ENCODE measurements at places on chromosomes 1 and 21. TPM values are rescaled to one million over a fixed set of nuclear protein-coding genes. Genes with fewer than 3 reads are reported as not detected.
A peak's percentile ranks its signal among the peaks of the same experiment; 100 is the strongest.

AVPR1B gene
- 0.29 TPM for total RNA-seq

HMCN1 gene
- total RNA-seq: 0.58 TPM

TTF2 gene
- 44.9 TPM for total RNA-seq

KLHDC9 gene
- 41.4 TPM for total RNA-seq

NHLH1 gene
- not detected for total RNA-seq

CD5L gene
- not detected for total RNA-seq

GPR61 gene
- not detected for total RNA-seq

- no peak within 1 kb of the TSS for H3K27ac ChIP-seq
- DNase-seq: peak; percentile 88
- no peaks in the 10 kb centered on the region for H3K36me3 ChIP-seq
- H3K4me3 ChIP-seq: peak within 1 kb of the TSS; percentile 48
- H3K27me3 ChIP-seq: no peaks in the 10 kb centered on the region
- peaks cover 15% of the 10 kb centered on the region for H3K4me1 ChIP-seq
Measured at GRCh38 chr1:207454046-207454964, at the start of gene CR2. Gene CR2 (plus strand): TSS chr1:207454328. CDS start chr1:207454419, 91 bp downstream.

DNA sequence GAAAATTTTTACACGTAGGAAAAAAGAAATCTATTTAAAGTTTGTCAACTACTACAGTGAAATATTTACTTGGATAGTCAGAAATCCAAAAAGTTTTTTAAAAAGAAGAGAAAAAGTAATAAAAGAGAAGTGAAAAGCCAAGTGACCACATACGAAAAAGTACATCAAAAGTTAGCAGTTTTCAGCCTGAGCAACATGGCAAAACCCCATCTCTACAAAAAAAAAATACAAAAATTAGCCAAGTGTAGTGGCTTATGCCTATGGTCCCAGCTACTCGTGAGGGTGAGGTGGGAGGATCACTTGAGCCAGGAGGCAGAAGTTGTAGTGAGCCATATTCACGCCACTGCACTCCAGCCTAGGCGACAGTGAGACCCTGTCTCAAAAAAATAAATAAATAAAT is 5.2 kb upstream of the MR1 start:
- H3K4me1 ChIP-seq: peaks cover 13% of the 10 kb centered on the region
- no peak overlapping the region for H3K4me3 ChIP-seq
- DNase-seq: no peak
- H3K27me3 ChIP-seq: no peaks in the 10 kb centered on the region
- no peak overlapping the region for H3K27ac ChIP-seq
- H3K36me3 ChIP-seq: no peaks in the 10 kb centered on the region

GRCh38 chr1:66945316-66945715 is 20.5 kb downstream of the MIER1 start:
- no peak for DNase-seq
- H3K4me3 ChIP-seq: no peak overlapping the region
- H3K27ac ChIP-seq: peak overlapping the region; percentile 54
- H3K4me1 ChIP-seq: peaks cover 82% of the 10 kb centered on the region
- no peaks in the 10 kb centered on the region for H3K27me3 ChIP-seq
- H3K36me3 ChIP-seq: peaks cover 70% of the 10 kb centered on the region

GRCh38 chr1:204149107-204149506 is 2.7 kb downstream of the ETNK2 start:
- no peak for DNase-seq
- H3K27ac ChIP-seq: no peak overlapping the region
- H3K27me3 ChIP-seq: peaks cover 6% of the 10 kb centered on the region
- H3K36me3 ChIP-seq: no peaks in the 10 kb centered on the region
- no peak overlapping the region for H3K4me3 ChIP-seq
- H3K4me1 ChIP-seq: peaks cover 13% of the 10 kb centered on the region

- H3K4me3 ChIP-seq: no peak overlapping the region
- no peak for DNase-seq
- peak overlapping the region; percentile 3 for H3K27ac ChIP-seq
- peaks cover 14% of the 10 kb centered on the region for H3K36me3 ChIP-seq
- H3K27me3 ChIP-seq: no peaks in the 10 kb centered on the region
Measured at GRCh38 chr1:181061891-181062835, 26.3 kb upstream of the IER5 start.

GRCh38 chr1:15056515-15057285 is 96.8 kb upstream of the TMEM51 start:
- H3K27me3 ChIP-seq: no peaks in the 10 kb centered on the region
- DNase-seq: no peak
- no peak overlapping the region for H3K4me3 ChIP-seq
- H3K4me1 ChIP-seq: no peaks in the 10 kb centered on the region

DNA sequence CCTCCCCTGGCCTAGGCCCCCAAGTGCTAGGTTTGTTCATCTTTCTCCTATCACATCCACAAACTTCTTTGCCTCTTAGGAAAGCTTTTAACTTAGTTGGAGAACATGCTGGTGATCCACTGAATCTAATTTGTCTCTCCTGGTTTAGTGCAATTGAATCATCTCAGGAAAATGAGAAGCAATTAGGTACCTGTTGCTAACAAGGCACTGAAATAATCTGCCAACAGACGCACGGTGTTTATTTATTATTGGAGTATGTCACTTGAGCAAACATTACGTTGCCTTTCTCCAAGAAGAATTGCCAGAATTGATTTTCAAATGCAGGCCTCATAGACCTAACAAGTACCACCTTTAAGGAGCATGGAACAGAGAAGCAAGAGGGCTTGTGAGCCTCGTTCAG is 309.4 kb downstream of the NFIA start:
- DNase-seq: no peak
- no peak overlapping the region for H3K4me3 ChIP-seq
- H3K27ac ChIP-seq: no peak overlapping the region
- no peaks in the 10 kb centered on the region for H3K27me3 ChIP-seq
- peaks cover 35% of the 10 kb centered on the region for H3K36me3 ChIP-seq

- peaks cover 55% of the 10 kb centered on the region for H3K4me1 ChIP-seq
- no peak for DNase-seq
- H3K27me3 ChIP-seq: no peaks in the 10 kb centered on the region
- peak overlapping the region; percentile 66 for H3K27ac ChIP-seq
- peaks cover 14% of the 10 kb centered on the region for H3K36me3 ChIP-seq
- no peak overlapping the region for H3K4me3 ChIP-seq
Measured at GRCh38 chr1:109933856-109934711, 23.4 kb downstream of the CSF1 start.

DNA sequence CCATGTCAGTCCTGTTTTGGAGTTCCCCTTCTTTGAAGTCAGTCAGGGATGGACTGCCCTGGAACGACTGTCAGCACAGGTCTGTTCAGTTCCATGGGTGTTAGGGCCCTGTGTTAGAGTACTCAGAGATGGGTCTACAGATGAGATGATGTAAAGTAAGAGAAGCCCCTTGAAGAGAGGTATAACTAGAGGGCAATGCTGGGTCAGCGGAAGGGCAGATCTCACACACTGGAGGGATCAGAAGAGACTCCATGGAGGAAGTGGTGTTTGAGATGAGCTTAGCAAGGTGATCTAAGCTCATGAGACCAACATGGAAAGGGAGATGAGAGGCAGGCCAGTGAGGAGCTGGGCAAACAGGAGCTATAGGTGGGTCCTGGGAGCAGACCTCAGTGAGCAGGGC is 7.6 kb downstream of the PPFIA4 start:
- DNase-seq: no peak
- peaks cover 27% of the 10 kb centered on the region for H3K4me1 ChIP-seq
- H3K36me3 ChIP-seq: no peaks in the 10 kb centered on the region
- H3K4me3 ChIP-seq: no peak overlapping the region
- peaks cover 12% of the 10 kb centered on the region for H3K27me3 ChIP-seq

DNA sequence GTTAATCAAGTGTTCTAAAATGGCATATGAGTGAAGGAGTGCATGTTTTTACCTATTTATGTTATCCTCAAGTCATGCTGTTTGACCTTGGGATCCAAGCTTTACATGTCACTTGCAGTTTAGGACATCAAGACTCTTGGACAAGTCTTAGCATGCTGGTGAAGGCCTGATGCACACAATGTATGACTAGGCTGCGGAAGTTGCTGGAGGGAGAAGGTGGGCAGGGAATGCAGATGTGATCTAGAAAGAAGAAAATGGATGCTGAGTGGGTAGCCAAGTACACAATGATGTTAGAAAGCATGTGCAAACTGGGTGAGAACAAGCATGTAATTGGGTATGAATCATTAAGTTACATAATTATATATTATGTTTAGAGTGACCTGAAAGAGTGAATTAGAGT is 301.8 kb downstream of the BRINP2 start:
- H3K4me3 ChIP-seq: no peak overlapping the region
- no peaks in the 10 kb centered on the region for H3K4me1 ChIP-seq
- no peak overlapping the region for H3K27ac ChIP-seq
- DNase-seq: no peak

- no peaks in the 10 kb centered on the region for H3K36me3 ChIP-seq
- peak; percentile 34 for DNase-seq
- H3K27me3 ChIP-seq: no peaks in the 10 kb centered on the region
- no peak overlapping the region for H3K4me3 ChIP-seq
Measured at GRCh38 chr1:168631671-168632400, 55.4 kb downstream of the XCL1 start.

DNA sequence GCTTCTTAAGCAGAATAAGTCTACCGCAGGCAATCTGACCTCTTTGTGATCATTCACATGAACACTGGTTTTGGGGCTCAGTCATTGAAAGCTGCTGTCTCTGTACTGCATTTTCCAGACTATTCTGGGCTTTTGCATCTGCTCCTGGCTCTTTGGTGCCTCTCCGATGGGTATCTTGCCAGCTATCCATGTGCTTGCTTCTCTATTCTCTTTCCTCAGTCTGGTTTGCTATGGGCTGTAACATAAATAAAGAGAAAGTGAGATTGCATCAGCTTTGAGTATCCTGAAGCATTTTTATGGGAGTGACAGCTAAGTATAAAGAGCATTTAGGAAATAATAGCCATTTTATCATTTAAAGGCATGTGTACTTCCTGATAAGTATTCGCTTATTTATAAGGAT is 70.7 kb downstream of the C1orf21 start:
- DNase-seq: no peak
- H3K27ac ChIP-seq: no peak overlapping the region
- H3K27me3 ChIP-seq: no peaks in the 10 kb centered on the region
- no peak overlapping the region for H3K4me3 ChIP-seq
- H3K4me1 ChIP-seq: peaks cover 88% of the 10 kb centered on the region

- H3K36me3 ChIP-seq: no peaks in the 10 kb centered on the region
- H3K27ac ChIP-seq: no peak overlapping the region
- DNase-seq: no peak
Measured at GRCh38 chr1:165152727-165153126, 203.8 kb downstream of the LMX1A start.

DNA sequence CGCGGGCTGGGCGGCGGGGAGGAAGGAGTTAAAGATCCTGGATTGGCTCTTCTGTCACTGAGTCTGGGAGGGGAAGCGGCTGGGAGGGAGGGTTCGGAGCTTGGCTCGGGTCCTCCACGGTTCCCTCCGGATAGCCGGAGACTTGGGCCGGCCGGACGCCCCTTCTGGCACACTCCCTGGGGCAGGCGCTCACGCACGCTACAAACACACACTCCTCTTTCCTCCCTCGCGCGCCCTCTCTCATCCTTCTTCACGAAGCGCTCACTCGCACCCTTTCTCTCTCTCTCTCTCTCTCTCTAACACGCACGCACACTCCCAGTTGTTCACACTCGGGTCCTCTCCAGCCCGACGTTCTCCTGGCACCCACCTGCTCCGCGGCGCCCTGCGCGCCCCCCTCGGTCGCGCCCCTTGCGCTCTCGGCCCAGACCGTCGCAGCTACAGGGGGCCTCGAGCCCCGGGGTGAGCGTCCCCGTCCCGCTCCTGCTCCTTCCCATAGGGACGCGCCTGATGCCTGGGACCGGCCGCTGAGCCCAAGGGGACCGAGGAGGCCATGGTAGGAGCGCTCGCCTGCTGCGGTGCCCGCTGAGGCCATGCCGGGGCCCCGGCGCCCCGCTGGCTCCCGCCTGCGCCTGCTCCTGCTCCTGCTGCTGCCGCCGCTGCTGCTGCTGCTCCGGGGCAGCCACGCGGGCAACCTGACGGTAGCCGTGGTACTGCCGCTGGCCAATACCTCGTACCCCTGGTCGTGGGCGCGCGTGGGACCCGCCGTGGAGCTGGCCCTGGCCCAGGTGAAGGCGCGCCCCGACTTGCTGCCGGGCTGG is at the start of gene NPR1:
Gene NPR1, plus strand, starts transcription at position 170 of the 818 bp plus-strand sequence. Its CDS starts 421 bp downstream, at position 591.
- H3K27me3 ChIP-seq: no peaks in the 10 kb centered on the region
- H3K4me1 ChIP-seq: peaks cover 39% of the 10 kb centered on the region
- no peaks in the 10 kb centered on the region for H3K36me3 ChIP-seq
- peak within 1 kb of the TSS; percentile 77 for H3K27ac ChIP-seq
- H3K4me3 ChIP-seq: peak within 1 kb of the TSS; percentile 42

- peaks cover 24% of the 10 kb centered on the region for H3K36me3 ChIP-seq
- no peak for DNase-seq
- H3K27me3 ChIP-seq: no peaks in the 10 kb centered on the region
- H3K4me1 ChIP-seq: no peaks in the 10 kb centered on the region
- H3K4me3 ChIP-seq: no peak overlapping the region
Measured at GRCh38 chr1:92184632-92185031, 33.1 kb upstream of the C1orf146 start.

DNA sequence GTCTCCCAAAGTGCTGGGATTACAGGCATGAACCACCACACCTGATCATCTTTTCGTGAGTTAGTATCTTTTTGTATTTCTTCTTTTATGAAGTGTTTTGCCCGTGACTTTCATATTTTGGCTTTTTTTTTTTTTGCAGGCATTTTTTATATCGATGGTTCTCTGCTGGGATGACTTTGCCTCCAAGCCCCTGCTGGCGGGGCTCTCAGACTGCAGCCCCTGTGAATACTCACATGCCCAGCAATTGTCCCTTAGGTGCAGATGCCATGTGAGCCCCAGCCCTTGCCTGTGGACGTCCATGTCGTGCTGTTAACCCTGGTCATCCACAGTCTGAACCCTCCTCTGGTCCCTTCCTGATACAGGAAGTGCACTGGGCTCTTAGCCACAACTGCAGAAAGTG is 21.7 kb downstream of the CRYAA start:
- H3K36me3 ChIP-seq: no peaks in the 10 kb centered on the region
- H3K27ac ChIP-seq: no peak overlapping the region
- peaks cover 8% of the 10 kb centered on the region for H3K4me1 ChIP-seq
- H3K4me3 ChIP-seq: no peak overlapping the region
- DNase-seq: peak; percentile 1

GRCh38 chr1:210915890-210916507 is 217.9 kb downstream of the KCNH1 start:
- no peak overlapping the region for H3K4me3 ChIP-seq
- H3K36me3 ChIP-seq: no peaks in the 10 kb centered on the region
- H3K4me1 ChIP-seq: no peaks in the 10 kb centered on the region
- DNase-seq: peak; percentile 9
- no peaks in the 10 kb centered on the region for H3K27me3 ChIP-seq

DNA sequence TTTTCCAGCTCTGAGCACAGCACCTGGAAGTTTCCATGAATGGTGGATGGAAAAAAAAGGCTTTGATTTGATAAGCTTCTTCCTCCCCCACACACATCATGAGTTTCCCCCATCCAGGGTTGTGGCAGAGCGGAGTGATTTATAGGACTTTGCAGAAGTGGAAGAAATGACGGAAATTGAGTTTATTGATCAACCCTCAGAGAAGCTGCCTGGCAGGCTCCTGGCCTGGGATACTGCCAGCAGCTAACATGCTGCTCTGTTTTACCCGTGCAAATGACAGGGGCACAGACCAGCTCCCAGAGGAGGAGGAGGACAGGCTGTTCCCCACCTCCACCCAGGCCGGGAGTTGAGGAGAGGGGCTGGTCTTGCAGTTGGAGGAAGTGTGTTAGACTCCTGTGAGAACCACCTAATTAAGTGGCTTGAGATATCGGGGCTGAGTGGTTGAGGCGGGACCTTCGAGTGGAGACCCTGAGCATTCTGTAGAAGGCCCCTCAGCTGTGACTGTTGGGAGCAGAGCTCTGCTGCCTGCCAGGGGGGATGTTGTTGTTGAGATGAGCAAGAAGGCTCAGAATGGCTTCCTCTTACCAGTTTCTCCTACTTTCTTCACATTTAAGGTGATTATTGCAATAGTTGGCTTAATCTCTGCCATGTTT is 21.8 kb downstream of the ADORA1 start:
- no peak overlapping the region for H3K27ac ChIP-seq
- H3K4me3 ChIP-seq: no peak overlapping the region
- H3K27me3 ChIP-seq: no peaks in the 10 kb centered on the region
- peak; percentile 54 for DNase-seq
- no peaks in the 10 kb centered on the region for H3K4me1 ChIP-seq

All from stomach (tissue), 19 donors.